ENCODE measurements at places on chromosomes 2 and 18. TPM values are rescaled to one million over a fixed set of nuclear protein-coding genes. Genes with fewer than 3 reads are reported as not detected.
A peak's percentile ranks its signal among the peaks of the same experiment; 100 is the strongest.

GRCh38 chr2:239694487-239694886 is 293.7 kb upstream of the HDAC4 start:
- DNase-seq = no peak

The ITGAV gene
- total RNA-seq = 178 TPM

DNA sequence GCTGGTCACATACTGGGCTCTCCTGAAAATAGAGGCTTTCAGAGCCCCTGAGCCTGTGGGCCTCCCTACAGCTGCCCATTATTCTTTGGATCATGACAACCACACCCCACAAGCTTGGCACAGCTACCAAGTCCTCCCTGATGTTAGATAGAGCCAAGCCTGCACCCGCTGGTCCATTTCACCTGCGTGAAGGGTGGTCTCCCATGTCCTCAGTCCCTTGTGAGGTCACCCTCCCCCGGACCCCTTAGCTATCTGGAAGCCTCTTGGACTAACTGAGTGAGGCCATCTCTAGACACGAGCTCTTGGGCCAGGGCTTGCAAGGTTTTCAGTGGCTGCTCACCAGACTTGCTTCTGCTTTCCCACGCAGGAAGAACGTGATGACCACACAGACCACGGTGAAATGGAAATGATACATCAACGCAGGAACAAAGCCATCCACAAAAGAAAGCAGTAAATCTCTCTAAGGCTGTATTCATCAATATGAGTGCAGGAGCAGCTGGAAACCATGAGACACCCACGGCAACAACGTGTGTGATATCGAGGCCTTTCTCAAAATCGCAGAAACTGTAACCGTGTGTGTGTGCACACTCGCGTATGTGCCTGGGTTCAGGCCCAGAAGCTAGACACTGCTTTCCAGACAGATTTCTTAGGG is 10.1 kb upstream of the MAL start:
- DNase-seq = no peak

DNA sequence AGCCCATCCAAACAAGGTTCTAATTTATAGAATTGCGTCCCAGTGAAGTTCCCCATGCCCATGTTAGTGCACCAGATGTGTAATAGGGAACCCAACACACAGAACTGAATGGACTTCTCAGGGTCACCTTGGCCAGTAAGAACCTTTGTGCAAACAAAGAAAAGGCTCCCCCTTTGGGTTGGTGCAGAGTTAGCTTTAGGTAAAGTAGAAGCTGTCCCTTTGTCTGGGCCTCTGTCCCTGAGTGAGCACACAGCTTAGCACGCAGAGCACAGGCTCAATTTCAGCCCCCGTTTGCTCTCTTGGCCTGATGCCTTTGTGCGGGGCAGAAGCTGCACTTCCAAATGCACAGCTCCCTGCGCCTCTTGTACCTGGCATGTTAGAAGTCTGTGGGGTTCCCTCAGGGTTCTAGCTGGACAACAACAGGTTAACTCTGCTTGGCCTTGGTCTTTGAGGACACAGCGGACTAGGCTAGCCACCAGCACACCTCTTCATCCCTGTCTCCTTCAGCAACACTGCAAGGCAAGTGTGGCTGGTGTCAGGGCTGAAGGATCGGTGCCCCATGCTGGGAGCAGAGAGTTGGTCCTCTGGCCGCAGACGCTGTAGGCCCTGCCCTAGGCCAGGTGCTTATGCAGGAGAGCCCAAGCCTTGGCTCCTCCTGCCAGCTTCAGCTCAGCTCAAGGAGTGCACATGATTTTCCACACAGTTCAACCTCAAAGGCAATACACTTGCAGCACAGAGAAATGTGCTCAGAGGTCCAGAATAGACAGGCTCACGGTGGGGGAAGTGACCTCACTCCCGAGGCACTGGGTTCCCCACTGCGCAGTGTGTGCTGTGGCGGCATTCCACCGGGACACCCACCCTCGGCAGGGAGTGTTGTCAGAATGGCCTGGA is 73.3 kb upstream of the FOSL2 start:
- no peak for DNase-seq

DNA sequence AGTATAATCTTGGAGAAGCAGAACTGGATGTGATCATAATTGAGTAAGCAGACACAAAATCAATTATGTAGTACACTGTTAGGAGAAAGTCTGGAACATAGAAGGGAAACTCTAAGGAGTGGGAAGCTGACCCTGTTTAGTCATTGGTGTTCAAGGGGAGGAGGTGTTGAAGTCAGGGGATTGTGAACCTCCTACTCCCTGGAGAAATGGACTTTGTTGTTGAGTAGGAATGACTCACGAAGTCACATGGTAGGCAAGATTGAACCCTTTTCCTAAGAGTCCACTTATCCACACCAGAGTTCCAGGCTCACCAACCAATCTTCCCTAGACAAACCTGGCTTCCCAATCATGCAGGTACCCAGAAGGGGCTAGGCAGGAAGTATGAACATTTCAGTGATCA is 81.0 kb upstream of the BCL11A start:
- DNase-seq = no peak

DNA sequence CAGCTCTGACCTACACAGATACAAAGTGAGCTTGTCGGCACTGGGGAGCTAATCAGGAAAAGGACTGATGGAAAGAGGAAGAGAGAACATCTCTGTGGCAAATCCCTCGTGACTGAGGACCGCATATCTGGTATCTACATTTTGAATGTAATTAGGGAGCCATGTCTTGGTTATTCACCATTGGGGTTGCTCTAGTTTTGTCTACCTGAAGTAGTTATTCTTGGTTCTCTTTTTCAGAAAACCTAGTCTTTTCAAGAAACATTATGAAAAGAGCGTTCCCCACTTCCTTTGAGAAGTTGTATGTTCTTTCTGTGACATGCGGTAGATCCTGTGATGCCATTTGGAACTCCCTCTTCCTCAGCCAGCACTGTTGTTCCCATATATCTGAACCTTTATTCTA is 104.4 kb downstream of the DOCK10 start:
- no peak for DNase-seq

DNA sequence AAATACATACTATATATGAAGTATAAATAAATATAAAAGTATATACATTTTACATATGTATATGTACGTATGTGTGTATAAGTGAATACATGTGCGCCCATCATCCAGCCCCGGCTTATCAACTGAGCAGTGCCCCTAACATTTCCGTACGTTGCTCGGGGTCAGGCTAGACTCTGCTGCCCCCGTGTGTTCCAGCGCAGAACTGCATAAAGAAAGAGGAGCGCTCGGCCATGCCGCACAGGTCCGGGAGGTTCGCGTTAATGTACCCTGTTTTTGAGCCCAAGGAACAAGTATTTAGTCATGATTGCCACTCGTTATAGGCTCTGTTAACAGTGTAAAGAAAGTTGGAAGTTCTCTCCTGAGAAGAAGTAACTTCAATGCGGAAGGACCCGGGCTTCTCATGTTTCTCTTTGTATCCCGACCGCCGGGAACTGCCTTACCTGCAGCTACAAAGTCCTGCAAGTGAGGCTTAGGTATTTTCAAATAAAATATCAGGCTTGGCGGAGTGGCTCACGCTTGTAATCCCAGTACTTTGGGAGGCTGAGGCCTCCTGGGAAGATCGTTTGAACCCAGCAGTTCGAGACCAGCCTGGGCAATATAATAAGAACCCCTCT is 55.7 kb downstream of the CD8B2 start:
- peak; percentile 65 for DNase-seq

DNA sequence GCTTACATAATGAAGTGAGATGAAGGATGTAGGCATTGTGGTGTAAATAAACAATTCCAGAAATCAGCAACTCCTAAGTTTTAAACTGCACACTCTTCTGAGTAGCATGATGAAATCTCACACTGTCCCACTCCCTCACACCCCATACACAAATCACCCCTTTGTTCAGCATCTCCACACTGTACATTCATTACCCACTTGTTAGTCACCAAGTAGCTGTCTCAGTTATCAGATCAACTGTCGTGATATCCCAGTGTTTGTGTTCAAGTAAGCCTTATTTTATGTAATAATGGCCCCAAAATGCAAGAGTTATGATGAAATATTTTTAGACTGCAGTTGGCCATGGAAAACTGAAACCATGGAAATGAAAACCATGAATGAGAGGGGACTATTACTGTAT is 135.7 kb downstream of the GRB14 start:
- no peak for DNase-seq

DNA sequence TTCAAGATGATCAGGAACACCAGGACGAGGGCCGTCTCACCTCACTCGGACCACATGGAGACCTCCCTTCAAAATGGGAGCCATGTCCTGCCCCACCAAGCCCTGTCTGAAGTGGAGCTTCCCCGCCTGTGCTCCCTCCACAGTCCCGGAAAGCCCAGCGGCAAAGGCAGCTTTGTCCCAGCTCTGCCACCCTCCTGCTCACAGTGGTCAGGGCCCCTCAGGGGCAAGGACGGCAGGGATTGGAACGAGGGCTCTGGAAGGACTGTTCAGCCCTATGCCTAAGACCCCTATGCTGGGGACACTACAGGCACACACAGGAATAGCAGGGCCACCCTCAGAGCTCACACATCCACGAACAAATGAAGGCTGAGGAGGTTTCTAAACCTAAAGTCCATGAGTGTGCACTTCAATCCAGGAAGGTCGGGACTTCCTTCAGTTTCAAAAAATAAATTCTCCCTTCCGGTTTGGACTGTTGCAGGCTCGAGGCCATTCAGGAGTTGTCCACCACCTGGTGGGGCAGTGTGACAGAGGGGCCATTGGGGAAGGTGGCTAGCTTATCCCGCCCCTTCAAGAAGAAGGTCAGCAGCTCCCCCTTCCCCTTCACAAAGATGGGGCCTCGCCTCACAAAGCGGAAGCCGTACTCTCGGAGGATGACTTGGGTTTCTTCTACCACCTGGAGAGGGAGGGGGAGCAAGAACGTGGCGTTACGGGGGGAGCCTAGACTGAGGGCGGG is 26.4 kb downstream of the CENPO start:
- DNase-seq = peak; percentile 11

All from left ventricle myocardium inferior (tissue), 1 donor.